ENCODE measurements at places on chromosomes 12 and 14.
A peak's percentile ranks its signal among the peaks of the same experiment; 100 is the strongest.

DNA sequence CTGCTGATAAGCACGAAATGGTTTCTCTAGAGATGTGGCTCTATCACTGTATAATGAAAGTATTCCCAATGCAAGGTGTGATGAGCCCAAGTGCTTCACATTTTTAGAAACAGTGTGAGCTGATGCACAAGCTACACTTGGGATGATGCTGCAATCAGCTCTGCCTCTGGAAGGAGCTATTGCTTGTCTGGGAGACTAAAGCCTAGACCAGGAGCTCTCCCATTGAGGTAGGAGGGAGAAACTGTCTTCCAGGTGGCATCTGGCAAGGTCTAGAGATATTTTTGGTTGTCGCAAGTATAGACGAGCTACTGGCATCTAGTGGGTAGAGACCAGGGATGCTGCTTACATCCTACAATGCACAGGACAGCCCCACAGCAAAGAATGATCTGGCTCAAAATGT lies 42.0 kb downstream of the HECTD4 start:
- no peak for DNase-seq

GRCh38 chr12:130761537-130762318 lies 45.6 kb upstream of the RIMBP2 start:
- peak; percentile 80 for DNase-seq

GRCh38 chr12:39287409-39287808 lies 155.5 kb downstream of the KIF21A start:
- no peak for DNase-seq

- DNase-seq, result no peak
Measured at GRCh38 chr12:130160711-130161231, 1.5 kb upstream of the FZD10 start.

DNA sequence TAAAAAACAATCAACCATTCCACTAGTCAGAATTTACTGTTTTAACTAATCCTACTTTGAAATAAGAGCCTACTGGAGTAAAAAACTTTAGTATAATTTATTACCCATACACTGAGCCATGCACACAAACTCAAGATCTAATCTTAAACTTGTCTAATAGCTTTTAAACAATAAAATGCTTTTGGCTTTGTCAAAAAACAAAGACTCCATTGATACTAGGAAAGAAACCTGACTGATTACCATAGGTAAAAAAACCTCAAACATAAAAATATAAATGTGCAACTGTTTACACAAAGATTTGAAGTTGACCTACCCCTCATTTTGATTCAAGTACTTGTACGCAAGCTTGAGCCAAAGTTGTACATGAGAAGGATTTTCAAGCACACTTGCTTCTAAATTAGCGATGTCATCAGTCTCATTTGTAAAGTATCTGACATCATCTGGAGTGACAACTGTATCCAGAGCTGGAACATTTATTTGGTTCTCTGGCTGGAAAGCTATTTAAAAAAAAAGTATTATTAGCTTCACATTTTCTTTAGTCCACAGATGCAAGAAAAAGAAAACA lies 36.1 kb downstream of the ZFC3H1 start:
- DNase-seq, result no peak

GRCh38 chr14:41606532-41607303 lies at the start of gene LRFN5:
LRFN5 (plus strand) TSS chr14:41606876.
- DNase-seq, result peak; percentile 82

DNA sequence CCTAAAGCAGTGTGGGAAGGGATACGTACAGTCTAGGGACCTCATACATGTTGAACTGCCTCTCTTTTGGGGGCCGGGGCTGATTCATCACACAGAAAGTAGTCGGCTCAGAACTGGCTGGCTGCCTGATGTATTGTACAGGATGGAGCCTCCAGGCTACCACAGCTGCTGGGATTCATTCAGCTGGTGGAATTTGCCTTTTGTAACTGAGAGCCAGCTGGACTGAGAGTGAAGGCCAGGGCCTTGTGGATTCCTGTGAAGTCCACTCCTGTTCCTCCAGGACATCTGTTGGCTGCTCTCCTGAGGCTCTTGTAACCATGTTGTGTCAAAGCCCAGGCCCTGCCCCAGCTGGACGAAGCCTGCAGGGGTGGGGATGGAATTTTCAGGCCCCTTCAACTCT lies 116.3 kb upstream of the PRICKLE1 start:
- no peak for DNase-seq

GRCh38 chr14:69784942-69785341 lies 12.1 kb downstream of the SLC10A1 start:
- DNase-seq, result no peak

- DNase-seq, result no peak
Measured at GRCh38 chr12:32419520-32419960, 20.2 kb downstream of the FGD4 start.

DNA sequence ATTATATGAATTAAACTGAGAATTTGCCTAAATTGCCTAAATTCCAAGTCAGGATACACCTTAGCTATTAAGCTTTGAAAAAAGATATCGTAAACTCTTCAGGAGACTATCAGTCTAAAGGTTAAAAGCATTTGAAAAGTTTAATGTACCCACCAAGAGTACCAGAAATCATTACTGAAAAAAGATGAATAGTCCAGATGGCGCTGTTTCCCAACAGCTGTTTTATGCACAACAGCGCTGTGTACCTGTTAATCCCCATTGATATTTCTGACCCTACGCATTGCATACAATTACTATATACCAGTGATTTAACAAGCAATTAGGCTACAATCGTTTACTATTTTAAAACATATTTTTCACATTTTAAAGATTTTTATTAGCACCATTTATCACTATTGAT lies 185.0 kb downstream of the PLCZ1 start:
- DNase-seq, result no peak
